Motor neuron (in vitro differentiated cells): ENCODE measurements at places on chromosomes 1 and 21. TPM values are rescaled to one million over a fixed set of nuclear protein-coding genes. Genes with fewer than 3 reads are reported as not detected.

Gene PCSK9
- total RNA-seq = 0.05 and 0.25 TPM in 2 replicates

Gene CACNA1S
- 0.04 TPM in 1 of 2 replicates, not detected in the other for total RNA-seq

Gene VWA5B1
- 0.16 TPM in 1 of 2 replicates, not detected in the other for total RNA-seq

Gene LBR
- 23.3 and 23.7 TPM in 2 replicates for total RNA-seq

Gene ACTN2
- total RNA-seq = 4.2 and 5.0 TPM in 2 replicates

Gene HMCN1
- 11.3 and 15.4 TPM in 2 replicates for total RNA-seq

Gene UHMK1
- 29.5 and 30.5 TPM in 2 replicates for total RNA-seq

Gene PCNX2
- 18.8 and 23.6 TPM in 2 replicates for total RNA-seq

Gene DCDC2B
- total RNA-seq = 2.2 and 2.7 TPM in 2 replicates

Gene HLX
- total RNA-seq = 0.27 and 0.36 TPM in 2 replicates

Gene SERTAD4
- total RNA-seq = 0.56 and 0.70 TPM in 2 replicates

Gene GNPAT
- 45.3 and 47.1 TPM in 2 replicates for total RNA-seq

Gene FMN2
- total RNA-seq = 0.54 and 0.76 TPM in 2 replicates

Gene GNG12
- total RNA-seq = 94.4 and 107 TPM in 2 replicates

Gene OXCT2
- total RNA-seq = 0.93 and 0.97 TPM in 2 replicates
